ENCODE measurements at places on chromosomes 3 and 15. TPM values are rescaled to one million over a fixed set of nuclear protein-coding genes. Genes with fewer than 3 reads are reported as not detected.

DNA sequence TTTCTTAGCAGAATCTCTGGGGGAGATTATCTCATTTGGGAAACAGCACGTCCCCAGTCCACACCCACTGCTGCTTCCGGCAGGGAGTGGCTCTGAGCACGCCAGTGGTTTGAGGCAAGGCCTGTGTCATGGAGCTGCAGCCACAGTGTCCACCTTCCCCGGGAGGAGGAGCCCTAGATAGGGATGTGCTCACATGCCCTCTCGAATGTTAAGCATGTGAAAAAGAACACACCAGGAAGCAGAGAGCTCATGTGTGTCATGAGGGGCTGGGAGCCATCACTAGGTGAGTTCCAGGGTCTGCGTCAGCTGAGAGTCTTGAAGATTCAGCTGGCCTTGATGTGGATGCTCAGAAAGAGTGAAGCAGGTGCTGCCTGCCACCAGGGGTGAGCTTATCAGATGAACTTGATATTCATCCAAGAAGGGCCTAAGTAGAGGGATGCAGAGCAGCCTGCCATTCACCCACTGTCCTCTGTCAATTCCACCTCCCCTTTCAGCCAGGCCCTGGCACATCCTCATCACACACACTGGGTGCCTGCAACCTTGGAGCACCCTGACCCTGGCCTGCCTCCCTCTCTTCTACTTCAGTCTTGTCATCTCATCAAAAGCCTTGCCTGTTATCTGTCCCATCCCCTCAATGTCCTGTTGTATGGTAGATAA is 16.3 kb downstream of the ITGA11 start:
- H3K4me3 ChIP-seq: no peak overlapping the region
- H3K27me3 ChIP-seq: no peaks in the 10 kb centered on the region
- DNase-seq: peak; percentile 51
- H3K4me1 ChIP-seq: peaks cover 6% of the 10 kb centered on the region

DNA sequence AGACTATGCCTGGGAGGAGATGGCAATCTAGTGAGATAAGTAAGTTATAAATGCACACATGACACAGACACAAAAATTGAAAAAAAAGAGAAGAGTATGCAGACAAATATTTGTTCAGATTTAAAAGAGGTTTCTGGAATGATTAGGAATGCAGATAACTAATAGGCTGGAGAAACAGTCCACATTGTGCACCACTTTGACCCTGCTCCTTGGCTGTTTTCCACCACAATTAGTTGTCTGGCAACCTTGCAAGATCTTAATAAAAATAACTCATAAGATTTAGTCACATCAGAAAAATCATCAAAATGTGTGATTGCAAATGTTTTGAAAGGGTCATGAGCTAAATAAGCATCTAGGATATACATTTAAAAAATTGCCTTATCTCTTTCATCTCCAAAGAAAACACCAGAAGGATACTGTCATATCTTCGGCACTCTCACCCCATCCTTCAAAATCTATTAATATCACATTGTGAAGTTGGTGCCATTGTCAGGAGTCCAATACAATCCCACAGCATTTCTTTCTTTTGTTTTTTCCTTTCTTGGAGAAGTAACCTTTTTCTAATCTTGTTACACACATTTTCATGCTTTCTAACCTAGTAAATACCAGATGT is 153.7 kb upstream of the KCNMB2 start:
- H3K27me3 ChIP-seq: no peaks in the 10 kb centered on the region
- no peak for DNase-seq
- no peak overlapping the region for H3K4me3 ChIP-seq
- H3K4me1 ChIP-seq: peaks cover 24% of the 10 kb centered on the region
- no peak overlapping the region for H3K27ac ChIP-seq
- no peaks in the 10 kb centered on the region for H3K36me3 ChIP-seq

DNA sequence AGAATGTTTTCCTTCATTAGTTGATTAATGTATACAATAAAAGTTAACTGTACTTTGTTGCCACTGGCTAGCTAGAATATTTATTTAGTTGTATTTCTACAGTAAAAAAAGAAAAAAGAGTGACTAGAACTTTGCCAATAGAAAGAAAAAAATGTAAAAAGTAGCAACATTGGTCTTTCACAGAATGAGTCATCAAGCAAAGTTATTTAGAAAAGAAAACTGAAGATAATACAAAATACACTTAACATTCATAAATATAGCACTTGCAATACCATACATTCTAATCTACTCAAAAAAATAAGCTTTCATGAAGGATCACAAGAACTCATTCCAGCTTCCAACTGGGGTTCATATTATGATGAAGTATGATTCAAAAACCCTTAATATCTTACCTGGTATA is 83.4 kb downstream of the AQR start:
- no peaks in the 10 kb centered on the region for H3K36me3 ChIP-seq
- no peak for DNase-seq
- peaks cover 4% of the 10 kb centered on the region for H3K4me1 ChIP-seq
- H3K27ac ChIP-seq: no peak overlapping the region
- H3K4me3 ChIP-seq: no peak overlapping the region

GRCh38 chr3:36488077-36488789 is 107.9 kb downstream of the STAC start:
- H3K4me3 ChIP-seq: no peak overlapping the region
- H3K27me3 ChIP-seq: no peaks in the 10 kb centered on the region
- no peak for DNase-seq
- no peaks in the 10 kb centered on the region for H3K36me3 ChIP-seq

DNA sequence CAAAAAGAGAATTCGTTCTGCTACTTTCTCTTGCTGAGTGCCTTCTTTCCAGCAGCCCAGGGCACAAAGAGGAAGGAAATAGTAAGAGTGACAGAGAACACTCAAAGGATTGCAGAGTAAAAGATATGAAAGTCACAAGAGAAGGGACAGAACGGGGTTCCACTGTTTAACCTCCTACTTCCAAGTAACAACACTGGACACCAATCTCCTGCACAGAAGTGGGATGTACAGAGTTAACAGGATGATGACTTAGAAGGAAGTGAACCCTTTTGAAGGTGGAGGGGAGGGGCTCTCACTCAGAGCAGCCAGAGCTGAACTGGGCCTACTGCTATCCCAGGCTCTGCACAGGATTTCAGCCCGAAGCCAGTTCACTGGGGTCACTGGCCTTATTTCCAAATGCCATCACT is 130.1 kb upstream of the PRICKLE2 start:
- H3K4me3 ChIP-seq: no peak overlapping the region
- no peaks in the 10 kb centered on the region for H3K36me3 ChIP-seq
- DNase-seq: no peak
- H3K27me3 ChIP-seq: no peaks in the 10 kb centered on the region
- H3K27ac ChIP-seq: no peak overlapping the region

DNA sequence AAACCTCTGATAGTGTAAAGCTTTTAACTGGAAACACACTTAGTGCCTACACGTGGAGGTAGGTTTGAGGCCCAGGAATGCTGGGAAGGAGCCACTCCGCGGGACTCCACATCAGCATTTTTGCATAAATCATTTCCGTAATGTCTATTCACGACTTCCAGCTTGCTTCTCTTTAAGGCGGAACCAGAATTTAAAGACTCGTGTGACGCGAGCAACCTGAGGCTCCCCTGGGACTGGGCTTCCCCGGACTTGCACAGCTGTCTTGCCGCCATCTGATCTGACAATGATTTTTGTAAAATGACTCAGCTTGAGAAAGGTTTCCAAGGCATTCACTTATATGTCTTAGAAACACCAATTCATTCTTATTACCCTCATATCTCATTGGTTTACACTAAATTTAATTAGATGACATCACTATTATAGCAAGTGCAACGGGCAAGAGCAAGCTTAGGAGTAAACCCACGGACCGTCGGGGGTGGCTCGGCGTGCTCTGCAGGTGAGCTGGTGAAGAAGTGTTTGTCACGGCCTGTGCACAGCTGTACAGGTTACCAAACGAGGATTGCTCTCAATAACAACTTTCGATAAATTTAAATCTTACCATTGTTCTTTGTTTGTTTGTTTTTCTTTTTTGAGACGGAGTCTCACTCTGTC is 95.2 kb downstream of the CHSY1 start:
- H3K4me1 ChIP-seq: no peaks in the 10 kb centered on the region
- H3K27ac ChIP-seq: no peak overlapping the region
- H3K27me3 ChIP-seq: no peaks in the 10 kb centered on the region
- no peak for DNase-seq
- H3K4me3 ChIP-seq: no peak overlapping the region

- DNase-seq: no peak
- H3K27ac ChIP-seq: peak overlapping the region; percentile 79
- no peak overlapping the region for H3K4me3 ChIP-seq
- H3K27me3 ChIP-seq: no peaks in the 10 kb centered on the region
Measured at GRCh38 chr3:172134352-172134751, 95.0 kb downstream of the FNDC3B start.

- no peak overlapping the region for H3K4me3 ChIP-seq
- no peaks in the 10 kb centered on the region for H3K27me3 ChIP-seq
- no peak overlapping the region for H3K27ac ChIP-seq
- H3K36me3 ChIP-seq: no peaks in the 10 kb centered on the region
- H3K4me1 ChIP-seq: no peaks in the 10 kb centered on the region
Measured at GRCh38 chr15:78727561-78727960, 83.7 kb downstream of the ADAMTS7 start.

- H3K27me3 ChIP-seq: peaks cover 12% of the 10 kb centered on the region
- H3K4me1 ChIP-seq: no peaks in the 10 kb centered on the region
- DNase-seq: peak; percentile 68
- H3K36me3 ChIP-seq: no peaks in the 10 kb centered on the region
- peak within 1 kb of the TSS; percentile 80 for H3K4me3 ChIP-seq
- H3K27ac ChIP-seq: peak within 1 kb of the TSS; percentile 87
Measured at GRCh38 chr15:81000624-81001151, at the start of gene TLNRD1. Gene TLNRD1 (plus strand): TSS chr15:81000923. CDS start chr15:81002272, 1,349 bp downstream.

DNA sequence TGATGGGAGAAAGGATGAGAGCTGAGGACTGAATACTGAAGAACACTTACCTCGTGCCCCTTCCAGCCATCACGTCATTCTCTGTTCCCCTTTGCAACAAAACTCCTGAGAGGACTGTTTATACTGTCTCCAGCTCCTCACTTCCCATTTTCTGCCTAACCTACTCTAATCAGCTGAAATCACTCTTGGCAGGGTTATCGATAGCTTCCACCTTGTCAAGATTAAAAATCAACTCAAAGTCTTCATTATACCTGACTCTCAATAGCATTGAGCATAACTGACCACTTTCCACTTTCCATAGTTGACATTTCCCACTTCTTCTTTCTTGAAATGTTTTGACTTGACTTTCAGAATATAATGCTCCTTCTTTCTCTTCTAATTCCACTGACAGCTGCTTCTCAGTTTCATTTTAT is 4.3 kb downstream of the BTBD1 start:
- DNase-seq: no peak
- no peaks in the 10 kb centered on the region for H3K36me3 ChIP-seq
- no peak overlapping the region for H3K4me3 ChIP-seq
- H3K4me1 ChIP-seq: peaks cover 70% of the 10 kb centered on the region
- H3K27me3 ChIP-seq: no peaks in the 10 kb centered on the region

- H3K36me3 ChIP-seq: peaks cover 12% of the 10 kb centered on the region
- H3K27me3 ChIP-seq: no peaks in the 10 kb centered on the region
- peaks cover 31% of the 10 kb centered on the region for H3K4me1 ChIP-seq
- no peak overlapping the region for H3K4me3 ChIP-seq
- H3K27ac ChIP-seq: no peak overlapping the region
- no peak for DNase-seq
Measured at GRCh38 chr3:42216302-42216701, 49.7 kb downstream of the CCK start.

- DNase-seq: peak; percentile 20
- H3K27me3 ChIP-seq: no peaks in the 10 kb centered on the region
- peaks cover 7% of the 10 kb centered on the region for H3K4me1 ChIP-seq
- H3K36me3 ChIP-seq: no peaks in the 10 kb centered on the region
- H3K27ac ChIP-seq: no peak overlapping the region
Measured at GRCh38 chr15:65862682-65863081, 6.6 kb upstream of the RAB11A start.

DNA sequence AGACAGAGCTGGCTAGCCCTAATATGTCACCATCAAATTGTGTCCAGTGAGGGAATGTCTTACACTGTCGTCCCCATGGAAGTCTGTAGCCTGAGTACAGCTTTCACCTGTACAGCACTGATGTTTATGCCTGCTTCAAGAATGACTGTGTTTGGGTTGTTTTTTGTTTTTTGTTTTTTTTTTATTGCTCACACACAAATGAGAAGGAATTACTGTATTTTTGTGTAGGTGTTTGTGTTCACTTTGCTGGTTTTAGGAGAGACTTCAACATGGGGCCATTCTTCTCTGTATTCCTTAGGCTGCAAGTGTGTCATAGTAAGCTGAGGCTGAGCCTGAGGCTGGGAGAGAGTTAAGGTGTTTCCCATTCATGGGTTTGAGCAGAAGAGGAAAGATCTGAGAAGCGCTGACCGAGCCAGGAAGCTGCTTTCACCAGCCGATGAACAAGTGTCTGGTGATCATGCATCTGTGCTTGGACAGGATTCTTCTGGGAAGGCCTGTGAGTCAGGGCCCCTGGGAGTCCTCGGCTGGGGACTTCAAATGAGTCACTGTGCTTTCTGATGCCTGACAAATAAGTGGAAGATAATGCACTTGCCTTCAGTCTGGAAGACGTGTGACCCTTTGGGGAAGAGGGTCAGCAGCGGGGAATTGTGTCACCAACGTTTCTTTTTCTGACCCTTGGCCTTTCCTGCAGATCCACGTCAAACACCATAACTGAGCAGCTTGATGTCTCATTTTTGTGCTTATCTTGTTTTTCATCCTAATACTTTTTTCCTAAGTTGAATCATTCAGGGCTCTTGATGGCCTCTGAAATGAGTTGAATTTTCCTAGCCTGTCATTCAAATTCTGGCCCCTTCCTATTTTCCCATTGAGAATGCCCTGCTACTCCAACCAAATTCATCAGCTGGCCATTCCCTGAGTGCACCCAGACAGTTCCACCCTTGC is 36.7 kb upstream of the ZBTB38 start:
- H3K36me3 ChIP-seq: no peaks in the 10 kb centered on the region
- peak overlapping the region; percentile 63 for H3K27ac ChIP-seq
- H3K4me1 ChIP-seq: no peaks in the 10 kb centered on the region

CLDN16 gene
- not detected for total RNA-seq

DAG1 gene
- total RNA-seq: 104 TPM

LSMEM2 gene
- total RNA-seq: 0.49 TPM

CIP2A gene
- total RNA-seq: 0.61 TPM

Measured in gastrocnemius medialis (tissue), 4 donors.